ENCODE measurements at places on chromosomes 12 and 14. TPM values are rescaled to one million over a fixed set of nuclear protein-coding genes. Genes with fewer than 3 reads are reported as not detected.

Gene TMEM132C
- total RNA-seq: not detected

Gene LTBP2
- 441 TPM for total RNA-seq

Gene ARF6
- total RNA-seq: 92.5 TPM

Gene USP44
- total RNA-seq: 0.76 TPM

Gene MARK3
- 80.6 TPM for total RNA-seq

Data from GM23248 (cell line).